ENCODE measurements at places on chromosomes 12 and 14.

DNA sequence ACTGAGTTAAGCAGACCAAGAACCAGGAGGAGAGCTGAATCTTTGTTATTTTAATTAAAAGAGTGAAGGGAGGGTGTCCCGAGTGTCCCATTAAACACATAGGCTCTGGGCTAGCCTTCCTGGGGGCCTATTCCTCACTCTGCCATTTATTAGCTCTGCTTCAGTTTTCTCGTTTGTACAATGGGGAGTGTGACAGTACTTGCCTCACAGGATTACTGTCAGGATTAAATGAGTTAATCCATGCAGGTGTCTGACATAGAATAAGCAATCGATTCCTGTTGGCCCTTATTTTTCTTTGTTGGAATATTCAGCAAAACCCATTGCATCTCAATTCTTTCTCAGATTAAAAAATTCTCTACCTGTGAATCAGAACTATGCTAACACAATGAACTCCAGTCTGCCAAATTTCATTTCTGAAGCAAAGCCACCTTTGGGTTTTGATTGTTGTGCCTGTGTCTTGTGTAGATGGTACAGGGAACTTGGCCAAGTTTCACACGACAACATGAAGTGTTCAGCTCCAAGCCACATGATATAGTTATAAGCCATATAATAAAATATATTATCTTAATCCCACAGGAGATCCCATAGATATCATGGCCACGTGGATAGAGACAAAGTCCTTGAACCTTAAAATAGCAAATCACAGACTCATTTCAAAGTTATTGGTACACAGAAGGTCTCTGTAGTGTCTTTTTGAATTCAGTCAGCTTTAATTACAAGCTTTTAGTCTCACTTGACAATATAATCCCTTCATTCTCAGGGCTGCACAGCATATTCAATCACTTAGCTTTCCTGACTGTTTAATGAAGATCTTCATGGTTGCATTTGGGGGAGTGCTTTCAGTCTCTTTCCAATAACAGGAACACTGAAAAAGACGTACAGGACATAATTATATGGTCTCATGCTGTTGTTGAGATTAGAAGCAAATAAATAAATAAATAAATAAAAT is 34.4 kb upstream of the CRY1 start:
- no peak for DNase-seq

DNA sequence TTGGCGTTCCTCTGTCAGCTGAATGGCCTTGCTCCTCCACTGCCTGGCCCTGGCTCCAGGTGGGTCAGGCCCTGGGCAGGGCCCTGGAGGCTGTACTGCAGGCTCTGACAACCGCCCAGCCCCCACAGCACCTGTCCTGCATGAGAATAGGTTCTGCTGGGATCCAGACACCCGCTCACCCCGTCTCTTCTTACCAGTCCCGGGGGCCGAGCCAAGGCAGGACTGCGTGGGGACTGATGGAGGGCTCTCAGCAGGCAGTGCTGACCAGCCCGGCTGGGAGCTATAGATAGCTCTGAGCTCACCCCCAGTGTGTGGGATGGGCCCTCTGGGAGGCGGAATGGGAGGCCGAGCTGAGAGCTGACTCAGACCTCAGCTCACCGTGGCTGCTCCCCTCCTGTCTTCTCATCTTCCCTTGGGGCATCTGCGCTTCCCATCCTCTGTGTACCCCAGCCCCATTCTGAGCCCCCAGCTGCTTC is 39.6 kb downstream of the TEAD4 start:
- DNase-seq, result no peak

DNA sequence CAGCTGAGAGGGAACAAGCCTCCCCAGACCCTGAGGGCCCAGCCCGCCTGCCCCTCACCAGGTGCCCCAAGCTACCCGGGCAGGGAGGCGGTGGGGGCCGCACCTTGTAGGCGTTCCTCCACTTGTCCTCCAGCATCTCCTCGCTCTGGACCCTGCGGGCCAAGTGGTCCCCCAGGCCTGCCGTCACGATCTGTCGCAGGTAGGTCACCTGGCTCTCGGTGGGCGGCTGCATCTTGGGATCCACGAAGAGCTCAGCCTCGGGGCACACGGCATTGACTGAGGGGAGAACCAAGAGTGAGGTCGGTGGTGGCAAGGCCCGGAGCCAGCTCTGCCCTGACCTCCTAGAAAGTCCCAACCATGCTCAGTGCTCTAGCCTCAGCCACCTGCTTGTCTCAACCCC is 36.6 kb downstream of the DHX37 start:
- DNase-seq, result no peak

DNA sequence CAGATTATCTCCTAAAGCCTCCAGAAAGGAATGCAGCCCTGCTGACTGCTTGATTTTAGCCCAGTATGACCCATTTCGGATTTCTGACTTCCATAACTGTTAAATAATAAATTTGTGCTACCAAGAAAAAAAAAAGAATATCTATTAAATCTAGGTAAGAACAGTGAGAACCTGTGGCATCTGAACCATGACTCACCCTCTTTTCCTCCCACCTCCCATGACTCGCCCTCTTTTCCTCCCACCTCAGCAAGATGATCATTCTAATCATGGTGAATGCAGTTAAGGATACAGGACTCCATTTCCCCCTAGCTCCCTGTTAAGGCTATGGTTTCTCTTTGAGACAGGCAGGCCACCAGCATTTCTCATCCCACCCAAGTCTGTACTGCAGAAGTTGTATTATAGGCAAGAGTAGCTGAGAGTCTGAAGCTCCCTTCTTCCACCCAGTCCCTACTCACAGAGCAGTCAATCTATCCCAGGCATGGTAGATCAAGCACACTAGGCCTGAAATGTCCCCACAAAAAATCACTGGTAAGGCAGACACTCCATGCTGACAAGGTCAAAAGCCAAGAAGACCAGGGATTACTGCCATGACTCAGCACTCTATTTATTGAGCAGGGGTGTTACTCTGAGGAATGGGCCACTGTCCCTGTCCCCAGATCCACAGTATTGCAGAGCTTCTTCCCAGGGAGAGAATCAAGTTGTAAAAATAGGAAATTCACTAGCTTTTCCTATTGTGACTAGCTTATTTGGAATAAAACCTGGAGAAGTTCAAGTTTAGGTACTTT is 188.9 kb downstream of the ADAMTS20 start:
- DNase-seq, result no peak

- no peak for DNase-seq
Observed at GRCh38 chr12:30959110-30959710, 32.7 kb downstream of the TSPAN11 start.

GRCh38 chr12:106170285-106170684 is 31.5 kb upstream of the NUAK1 start:
- DNase-seq, result no peak

GRCh38 chr12:98653866-98654493 is 8.9 kb downstream of the APAF1 start:
- no peak for DNase-seq

- DNase-seq, result peak; percentile 28
Observed at GRCh38 chr14:23559010-23559925, 3.2 kb downstream of the THTPA start.

GRCh38 chr12:126545411-126545810 is 1480.2 kb downstream of the AACS start:
- DNase-seq, result no peak

- no peak for DNase-seq
Observed at GRCh38 chr12:130700492-130701401, 15.4 kb downstream of the RIMBP2 start.

DNA sequence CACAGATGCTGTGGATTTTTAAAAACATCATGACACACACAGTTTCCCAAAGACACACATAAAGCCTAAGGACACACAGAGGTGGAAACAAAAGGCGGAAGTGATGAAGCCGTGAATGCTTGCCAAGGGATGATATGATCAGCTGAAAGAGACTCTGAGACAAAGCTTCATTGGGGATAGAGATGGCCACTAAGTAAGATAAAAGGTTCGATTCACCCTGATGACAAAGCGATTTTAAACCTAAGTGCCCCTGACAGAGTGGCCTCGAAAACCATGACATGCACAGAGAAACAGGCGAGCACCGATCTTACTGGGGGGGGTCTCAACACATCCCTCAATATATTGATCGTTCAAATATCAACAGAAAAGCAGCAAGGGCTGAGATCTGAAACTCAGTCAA is 20.3 kb upstream of the EIF5 start:
- DNase-seq, result no peak

DNA sequence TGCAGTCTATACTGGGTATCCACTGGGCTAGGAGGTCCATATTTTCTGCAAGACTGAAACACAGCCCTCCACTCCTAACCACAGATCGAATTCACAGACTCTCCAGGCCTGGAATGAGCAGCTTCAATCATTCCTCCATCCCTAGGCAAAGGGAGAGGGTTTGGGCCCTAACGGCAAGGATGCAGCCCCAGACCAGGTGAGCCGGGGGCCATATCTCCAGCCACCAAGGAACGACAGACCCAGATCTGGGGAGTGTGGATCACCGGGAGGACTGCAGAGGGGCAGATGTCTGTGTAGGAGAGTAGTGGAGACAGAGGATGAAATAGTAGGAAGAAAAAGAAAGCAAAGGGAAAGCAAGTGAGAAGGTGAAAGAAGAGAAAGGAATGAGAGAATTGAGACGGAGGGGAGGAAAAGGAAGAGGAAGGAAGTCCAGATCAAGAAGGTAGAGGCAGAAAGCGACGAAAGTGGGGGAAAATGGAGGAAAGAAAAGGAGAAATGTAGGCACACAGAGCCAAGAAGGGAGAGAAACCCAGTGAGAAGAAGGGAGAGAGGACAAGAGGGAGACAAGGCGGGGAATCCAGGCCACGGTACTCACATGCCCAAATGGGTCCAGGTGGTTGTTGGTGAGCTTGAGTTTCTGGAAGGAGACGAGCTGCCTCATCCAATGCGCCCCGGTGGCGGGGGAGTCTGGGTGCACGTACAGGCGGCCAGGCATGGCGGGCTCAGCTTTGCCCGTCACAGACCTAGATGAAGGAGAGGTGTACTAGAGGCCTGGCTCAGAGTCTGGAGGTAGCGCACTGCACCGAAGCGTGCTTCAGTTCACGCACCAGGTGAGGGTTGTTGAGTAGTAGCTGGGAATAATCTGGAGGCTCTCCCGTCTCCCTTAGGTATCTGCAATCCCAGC is 7.7 kb downstream of the TBX5 start:
- DNase-seq, result no peak

DNA sequence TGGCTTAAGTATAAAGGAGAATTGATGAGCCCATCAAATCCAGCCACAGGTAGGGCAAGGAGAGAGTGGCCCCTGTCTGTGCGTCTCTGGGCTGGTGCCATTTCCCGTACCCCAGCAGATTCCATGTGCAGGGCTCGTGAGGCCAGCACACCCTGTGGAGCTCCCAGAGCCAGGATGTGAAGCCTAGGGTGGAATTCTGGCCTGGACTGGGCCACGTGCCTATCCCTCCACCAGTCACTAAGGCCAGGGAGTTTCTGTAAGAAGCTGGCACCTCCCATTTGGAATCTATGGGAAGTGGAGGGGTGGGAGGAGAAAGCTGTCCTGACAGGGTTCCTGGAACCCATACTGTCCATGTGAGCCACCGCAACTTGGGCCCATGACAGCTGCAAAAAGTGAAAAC is 148.5 kb downstream of the FOXN3 start:
- DNase-seq, result no peak

- no peak for DNase-seq
Observed at GRCh38 chr12:6080149-6081045, 44.1 kb downstream of the VWF start.

GRCh38 chr14:36302823-36303222 is 17.6 kb downstream of the MBIP start:
- DNase-seq, result no peak

DNA sequence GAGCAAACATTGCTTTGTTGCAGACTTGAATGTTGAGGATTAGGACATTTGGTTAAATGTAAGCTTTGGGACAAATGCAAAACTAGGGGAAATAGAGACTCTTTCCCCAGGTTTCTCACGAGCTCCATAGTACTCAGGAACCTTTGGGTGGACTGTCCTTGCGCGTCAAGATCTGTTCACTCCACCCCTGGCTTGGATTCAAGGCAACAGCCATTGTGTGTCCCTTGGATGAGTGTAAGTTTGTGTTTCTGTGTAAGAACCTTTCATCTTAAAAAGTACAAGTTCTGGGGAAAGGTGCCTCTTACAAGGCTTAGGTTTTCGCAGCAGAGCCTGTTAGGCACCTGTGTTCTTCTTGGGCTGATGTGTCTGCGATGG is 3.7 kb downstream of the SUSD6 start:
- DNase-seq, result no peak

DNA sequence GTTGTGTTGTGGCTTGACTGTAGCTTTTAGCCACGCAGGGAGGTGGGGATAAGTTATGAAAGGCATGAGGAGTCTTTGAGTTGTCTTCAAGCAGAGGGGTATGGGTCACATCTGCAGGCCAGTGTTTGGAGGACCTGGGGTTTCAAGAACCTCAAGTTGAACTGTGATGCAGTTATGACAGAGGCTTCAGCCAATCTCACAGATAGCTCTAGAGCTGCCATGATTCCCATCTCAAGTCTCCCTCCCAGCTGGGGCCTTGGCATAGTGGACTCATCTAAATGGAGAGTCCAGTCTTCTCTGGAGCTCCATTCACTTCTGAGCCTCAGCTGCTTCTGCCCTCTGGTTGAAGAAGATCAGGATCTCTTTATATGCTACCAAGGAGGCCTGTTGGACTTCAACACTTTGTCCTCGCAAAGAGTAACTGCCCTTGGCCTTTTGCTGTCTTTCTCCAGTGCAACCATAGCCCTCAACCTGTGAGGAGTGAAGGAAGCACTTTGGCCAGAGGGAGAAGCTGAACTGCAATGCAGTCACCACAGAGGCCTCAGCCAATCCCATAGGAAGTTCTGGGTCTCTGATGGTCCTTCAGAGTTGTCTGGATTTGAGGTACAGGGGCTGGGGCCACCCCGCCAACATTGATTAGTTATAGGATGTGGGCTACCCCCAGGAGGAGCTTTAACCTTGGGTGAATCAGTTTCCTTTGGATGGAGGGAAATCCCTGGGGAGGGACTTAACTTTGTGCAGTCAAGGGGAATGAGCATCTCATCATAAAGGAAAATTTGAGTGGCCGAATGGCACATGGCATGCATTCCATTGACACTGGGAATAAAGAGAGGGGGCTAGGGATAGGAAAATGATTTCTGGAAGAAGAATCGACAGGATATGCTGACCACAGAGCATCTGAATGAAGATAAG is 230.5 kb downstream of the PCNX1 start:
- DNase-seq, result no peak

DNA sequence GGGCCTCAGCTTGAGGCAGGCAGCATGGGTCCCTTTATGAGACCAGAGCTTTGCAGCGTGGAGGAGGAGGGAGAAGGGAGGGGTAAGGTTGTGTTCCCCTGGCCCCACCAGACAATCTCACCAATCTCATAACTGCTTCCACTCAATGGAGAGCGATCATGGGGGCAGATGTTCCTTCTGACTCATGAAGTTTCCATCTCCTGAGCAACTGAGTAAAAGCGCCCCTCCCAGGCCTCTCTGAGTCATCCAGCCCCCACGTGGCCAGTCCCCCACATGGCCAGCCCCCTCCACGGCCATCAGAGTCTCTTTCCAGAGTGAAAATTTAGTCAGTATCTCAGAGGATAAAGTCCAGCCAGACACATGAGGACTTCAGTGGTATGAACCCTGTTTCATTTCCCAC is 39.2 kb upstream of the PLXNC1 start:
- no peak for DNase-seq

- DNase-seq, result no peak
Observed at GRCh38 chr12:78038541-78038940, 207.8 kb downstream of the NAV3 start.

GRCh38 chr14:58533446-58533845 is 104.3 kb upstream of the DACT1 start:
- no peak for DNase-seq

GRCh38 chr12:15336768-15337553 is 14.7 kb downstream of the PTPRO start:
- no peak for DNase-seq

Data from stimulated activated CD4-positive, alpha-beta T cell treated with anti-CD3 and anti-CD28 coated beads, Interleukin-15, amount 100 ng/mL, for 1 hour (primary cell).